ENCODE measurements at places on chromosomes 4 and X.

- DNase-seq: peak; percentile 54
These were observed 4.8 kb downstream of the ACOX3 start for GRCh38 chr4:8435656-8436121.

DNA sequence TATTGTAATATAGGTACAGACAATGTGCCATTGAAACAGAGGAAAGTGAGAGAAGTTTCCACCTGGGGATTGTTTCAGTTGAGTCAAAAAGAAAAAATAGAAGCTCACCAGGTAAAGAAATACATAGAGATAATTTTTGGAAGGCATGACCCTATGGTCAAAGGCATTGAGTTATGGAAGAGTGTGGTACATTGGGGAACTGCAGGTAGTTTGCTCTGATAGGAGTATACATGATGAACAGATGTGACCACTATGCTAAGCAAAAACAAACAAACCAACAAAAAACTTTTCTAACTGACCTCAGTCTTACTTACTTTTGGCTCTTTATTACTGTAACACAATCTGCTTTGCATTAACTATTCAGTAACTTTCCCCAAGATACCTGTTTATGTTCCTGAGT is 85.9 kb downstream of the UGT8 start:
- no peak for DNase-seq

GRCh38 chrX:34900691-34901090 is 41.9 kb upstream of the FAM47B start:
- no peak for DNase-seq

- DNase-seq: no peak
These were observed 52.2 kb downstream of the SMIM20 start for GRCh38 chr4:25966171-25966570.

DNA sequence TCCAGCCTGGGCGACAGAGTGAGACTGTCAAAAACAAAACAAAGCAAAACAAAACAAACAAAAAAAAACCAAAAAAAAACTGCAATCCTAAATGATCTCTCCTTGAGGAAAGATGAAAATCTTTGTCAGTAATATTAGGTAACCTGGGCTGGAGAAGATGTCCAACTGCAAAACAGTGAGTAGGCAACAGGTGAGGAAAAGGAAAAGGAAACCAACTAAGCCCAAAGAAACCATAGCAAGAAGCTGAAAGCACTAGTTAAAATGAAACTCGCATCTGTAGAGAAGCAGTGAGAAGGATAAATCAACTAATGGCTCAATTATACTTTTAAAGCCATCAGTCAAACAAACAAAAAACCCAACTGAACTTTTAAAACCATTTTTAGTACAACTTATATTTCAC is 54.2 kb downstream of the ENOX2 start:
- peak; percentile 18 for DNase-seq

DNA sequence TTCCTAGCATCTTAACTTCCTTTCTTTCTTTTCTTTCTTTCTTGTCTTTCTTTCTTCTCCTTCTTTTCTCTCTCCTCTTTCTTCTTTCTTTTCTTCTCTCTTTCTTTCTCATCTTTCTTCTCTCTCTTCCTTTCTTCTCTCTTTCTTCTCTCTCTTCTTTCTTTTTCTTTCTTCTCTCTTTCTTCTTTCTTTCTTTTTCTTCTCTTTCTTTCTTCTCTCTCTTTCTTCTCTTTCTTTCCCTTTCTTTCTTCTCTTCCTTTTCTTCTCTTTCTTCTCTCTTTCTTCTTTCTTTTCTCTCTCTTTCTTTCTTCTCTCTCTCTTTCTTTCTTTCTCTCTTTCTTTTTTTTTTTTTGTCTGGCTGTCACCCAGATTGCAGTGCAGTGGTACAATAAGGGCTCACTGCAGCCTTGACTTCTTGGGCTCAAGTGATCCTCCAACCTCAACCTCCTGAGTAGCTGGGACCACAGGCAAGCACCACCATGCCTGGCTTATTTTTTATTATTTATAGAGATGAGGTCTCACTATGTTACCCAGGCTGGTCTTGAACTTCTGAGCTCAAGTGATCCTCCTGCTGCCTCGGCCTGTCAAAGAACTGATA is 17.5 kb downstream of the NMU start:
- DNase-seq: no peak

DNA sequence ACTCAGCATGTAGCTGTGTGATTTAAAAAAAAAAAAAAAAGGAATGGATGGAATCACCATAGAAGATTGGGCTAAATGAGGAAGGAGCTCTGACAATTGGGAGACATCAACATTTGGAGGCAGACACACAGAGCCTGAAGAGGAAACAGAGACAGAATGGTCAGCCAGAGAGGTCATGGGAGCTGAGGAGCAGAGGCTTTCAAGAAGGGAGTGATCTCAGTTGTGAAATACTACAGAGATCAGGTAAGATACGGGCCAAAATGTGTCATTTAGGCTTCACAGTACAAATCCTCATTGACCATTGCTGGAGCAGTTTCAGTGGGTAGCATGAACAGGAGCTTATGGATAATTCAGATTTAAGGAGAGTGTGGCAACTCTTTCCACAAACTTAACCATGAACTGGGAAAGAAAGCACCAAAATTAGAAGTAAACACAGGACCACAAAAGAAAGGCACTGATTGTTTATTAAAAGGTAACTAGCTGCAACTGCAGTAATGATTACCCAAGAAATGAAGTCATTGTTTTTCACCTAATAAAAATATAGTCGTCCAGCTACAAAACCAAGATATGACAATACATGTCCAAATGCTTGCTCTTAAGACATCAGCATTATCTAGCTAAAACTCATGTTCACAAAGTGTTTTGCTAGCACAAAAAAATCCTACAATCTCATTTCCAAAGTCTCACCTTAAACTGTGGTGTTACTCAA is 203.2 kb downstream of the DHX15 start:
- no peak for DNase-seq
